ENCODE measurements at places on chromosomes 7 and 10.

GRCh38 chr7:4655311-4655710 is 26.8 kb upstream of the FOXK1 start:
- no peak for DNase-seq

- DNase-seq: no peak
Observed at GRCh38 chr7:150356265-150356897, 12.2 kb upstream of the REPIN1 start.

- DNase-seq: no peak
Observed at GRCh38 chr10:59965899-59966650, 59.7 kb upstream of the CCDC6 start.

GRCh38 chr10:117224881-117225280 is 16.0 kb upstream of the SLC18A2 start:
- DNase-seq: no peak
